ENCODE measurements at places on chromosomes 12 and 14.

- DNase-seq, result no peak
Observed at GRCh38 chr12:13576935-13577500, 380.5 kb downstream of the EMP1 start.

- no peak for DNase-seq
Observed at GRCh38 chr14:102873131-102873530, 49.3 kb upstream of the AMN start.

GRCh38 chr12:26646571-26646970, 186.4 kb downstream of the ITPR2 start:
- no peak for DNase-seq

- DNase-seq, result no peak
Observed at GRCh38 chr12:84696281-84696680, 216.3 kb downstream of the SLC6A15 start.

GRCh38 chr14:75439989-75440388, 12.2 kb downstream of the JDP2 start:
- no peak for DNase-seq

- no peak for DNase-seq
Observed at GRCh38 chr12:130429656-130430505, 92.2 kb downstream of the PIWIL1 start.

GRCh38 chr12:113719911-113720591, 246.1 kb downstream of the RBM19 start:
- DNase-seq, result no peak

GRCh38 chr12:78002878-78003277, 172.2 kb downstream of the NAV3 start:
- no peak for DNase-seq

- DNase-seq, result no peak
Observed at GRCh38 chr12:95693689-95694088, 96.9 kb downstream of the NTN4 start.

DNA sequence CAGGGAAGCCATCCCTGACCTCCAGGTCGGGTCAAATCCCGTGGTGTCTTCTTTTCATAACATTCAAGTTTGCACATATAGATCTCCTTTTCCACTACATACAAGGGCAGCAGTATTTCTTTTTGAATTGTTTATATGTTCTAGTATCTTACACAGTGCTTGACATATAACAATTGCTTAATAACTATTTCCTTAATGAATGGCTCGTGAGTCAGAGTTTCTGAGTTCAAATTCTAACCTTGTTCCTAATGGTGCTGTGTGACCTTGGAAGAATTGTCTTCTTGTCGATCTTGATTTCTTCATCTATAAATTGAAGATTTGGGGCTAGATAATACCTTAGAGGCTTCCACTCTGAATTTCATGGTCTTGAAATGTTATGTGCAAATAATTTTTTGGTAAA, 57.2 kb upstream of the PELI2 start:
- DNase-seq, result no peak

GRCh38 chr12:3680919-3681594, 71.9 kb downstream of the CRACR2A start:
- no peak for DNase-seq

- DNase-seq, result no peak
Observed at GRCh38 chr12:132488127-132489077, 1.5 kb upstream of the FBRSL1 start.

DNA sequence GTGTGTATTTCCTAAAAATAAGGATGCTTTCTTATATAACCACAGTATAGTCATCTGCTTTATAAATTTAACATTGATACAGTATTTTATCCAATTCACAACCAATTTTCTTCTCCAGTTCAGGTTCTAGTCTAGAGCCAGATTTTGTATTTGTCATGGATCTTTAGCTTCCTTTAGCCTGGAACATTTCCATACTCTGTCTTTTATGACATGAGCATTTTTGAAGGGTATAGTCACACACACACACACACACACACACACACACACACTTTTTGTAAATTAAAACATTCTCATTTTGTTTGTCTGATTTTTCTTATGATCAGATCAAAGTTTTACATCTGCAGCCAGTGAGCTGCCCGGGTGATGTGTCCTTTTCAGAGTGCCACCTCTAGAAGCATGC, 25.4 kb downstream of the CGRRF1 start:
- DNase-seq, result no peak

GRCh38 chr12:116196752-116197718, 80.5 kb downstream of the MED13L start:
- DNase-seq, result no peak

DNA sequence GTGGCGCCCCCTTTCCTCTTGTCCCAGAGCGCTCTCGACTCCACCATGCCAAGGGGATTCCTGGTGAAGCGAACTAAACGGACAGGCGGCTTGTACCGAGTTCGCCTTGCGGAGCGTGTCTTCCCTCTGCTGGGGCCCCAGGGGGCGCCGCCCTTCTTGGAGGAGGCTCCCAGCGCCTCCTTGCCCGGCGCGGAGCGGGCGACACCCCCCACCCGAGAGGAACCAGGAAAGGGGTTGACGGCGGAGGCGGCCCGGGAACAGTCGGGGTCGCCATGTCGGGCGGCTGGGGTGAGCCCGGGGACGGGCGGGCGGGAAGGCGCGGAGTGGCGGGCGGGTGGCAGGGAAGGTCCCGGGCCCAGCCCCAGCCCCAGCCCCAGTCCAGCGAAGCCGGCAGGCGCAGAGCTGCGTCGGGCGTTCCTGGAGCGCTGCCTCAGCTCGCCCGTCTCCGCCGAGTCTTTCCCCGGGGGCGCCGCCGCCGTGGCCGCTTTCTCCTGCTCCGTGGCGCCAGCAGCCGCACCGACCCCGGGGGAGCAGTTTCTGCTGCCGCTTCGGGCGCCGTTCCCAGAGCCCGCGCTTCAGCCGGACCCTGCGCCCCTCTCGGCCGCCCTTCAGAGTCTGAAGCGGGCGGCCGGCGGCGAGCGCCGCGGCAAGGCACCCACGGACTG, 376 bp downstream of the INSM2 start:
- DNase-seq, result no peak

DNA sequence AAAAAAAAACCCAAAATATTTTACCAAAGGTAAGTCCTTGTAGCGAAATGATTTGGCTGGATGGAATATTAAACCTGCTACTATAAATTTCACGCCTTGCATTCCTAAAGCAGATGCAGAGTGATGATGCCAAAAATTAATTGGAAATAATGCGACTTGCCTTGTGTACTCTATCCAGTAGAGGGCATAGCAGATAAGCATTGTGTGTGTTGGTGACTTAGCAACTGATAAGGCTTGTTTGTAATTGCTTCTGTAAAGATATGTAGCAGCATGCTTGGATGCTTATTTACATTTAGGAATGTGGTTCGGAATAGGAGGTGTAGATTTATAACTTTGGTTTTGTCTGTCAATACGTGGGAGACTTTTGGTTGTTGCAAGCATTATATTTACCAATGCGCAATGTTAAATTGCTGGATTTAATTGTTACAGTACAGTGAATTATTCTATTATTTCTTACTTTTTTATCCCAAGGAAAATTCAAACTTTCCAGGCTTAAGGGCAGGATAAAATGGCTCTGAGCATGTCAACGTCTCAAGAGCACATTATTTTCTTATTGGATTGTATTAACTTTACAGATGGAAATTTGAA, 80.5 kb downstream of the TMEM260 start:
- no peak for DNase-seq

DNA sequence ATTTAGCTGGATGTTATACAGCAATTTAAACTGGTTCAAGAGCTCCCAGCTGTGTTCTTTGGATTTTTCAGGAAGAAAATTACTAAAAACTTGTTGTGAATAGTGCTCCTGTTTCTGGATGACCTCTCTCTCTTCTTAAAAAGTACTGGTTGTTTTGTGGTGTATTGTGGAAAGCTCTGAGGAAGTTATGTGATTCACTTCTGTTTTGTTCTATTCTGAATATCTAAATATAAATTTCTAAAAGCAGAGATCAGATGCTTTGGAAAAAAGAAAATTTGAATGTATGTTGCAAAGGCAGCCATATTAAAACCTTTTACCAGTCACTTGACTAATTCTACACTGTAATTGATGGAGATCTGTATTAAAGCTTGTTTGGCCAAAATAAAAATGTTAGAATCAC, 3.4 kb upstream of the C3AR1 start:
- DNase-seq, result no peak

GRCh38 chr14:23663127-23663526, 27.0 kb downstream of the DHRS2 start:
- no peak for DNase-seq

- DNase-seq, result no peak
Observed at GRCh38 chr12:126663304-126664094, 1598.3 kb downstream of the AACS start.

Data from activated CD8-positive, alpha-beta memory T cell treated with anti-CD3 and anti-CD28 coated beads for 4 hours (primary cell).